Adipocyte (in vitro differentiated cells): ENCODE measurements at places on chromosomes 1 and 21.

- peak; percentile 76 for DNase-seq
Measured at GRCh38 chr1:80218112-80218511, 1211.6 kb upstream of the ADGRL4 start.

GRCh38 chr1:203178821-203179666, 3.4 kb upstream of the MYBPH start:
- no peak for DNase-seq

GRCh38 chr1:109392037-109392787, 5.5 kb downstream of the SORT1 start:
- DNase-seq: no peak

DNA sequence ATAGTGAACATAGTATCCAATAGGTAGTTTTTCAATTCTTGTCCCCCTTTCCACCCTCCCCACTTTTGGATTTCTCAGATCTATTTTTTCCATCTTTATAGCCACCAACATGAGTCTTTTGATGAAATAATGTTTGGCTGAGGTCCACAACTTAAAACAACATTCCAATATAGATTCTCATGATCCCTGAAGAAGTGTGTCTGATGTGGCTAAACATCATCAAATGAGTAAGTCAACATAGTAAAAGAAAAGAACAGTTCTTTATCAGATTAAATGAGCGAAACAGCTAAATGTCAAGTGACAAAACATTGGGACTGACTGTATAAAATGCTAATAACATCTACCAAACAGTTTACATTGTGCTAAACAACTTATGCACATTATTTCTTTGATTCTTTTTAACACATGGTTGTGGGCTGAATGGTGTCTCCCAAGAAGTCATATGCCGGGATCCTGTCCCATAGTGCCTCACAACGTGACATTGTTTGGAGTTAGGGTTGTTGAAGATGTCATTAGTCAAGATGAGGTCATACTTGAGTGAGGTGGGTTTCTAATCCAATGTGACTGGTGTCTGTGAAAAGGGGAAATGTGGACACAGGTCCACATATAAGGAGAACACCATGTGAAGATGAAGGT, 453.6 kb downstream of the LTN1 start:
- peak; percentile 67 for DNase-seq

DNA sequence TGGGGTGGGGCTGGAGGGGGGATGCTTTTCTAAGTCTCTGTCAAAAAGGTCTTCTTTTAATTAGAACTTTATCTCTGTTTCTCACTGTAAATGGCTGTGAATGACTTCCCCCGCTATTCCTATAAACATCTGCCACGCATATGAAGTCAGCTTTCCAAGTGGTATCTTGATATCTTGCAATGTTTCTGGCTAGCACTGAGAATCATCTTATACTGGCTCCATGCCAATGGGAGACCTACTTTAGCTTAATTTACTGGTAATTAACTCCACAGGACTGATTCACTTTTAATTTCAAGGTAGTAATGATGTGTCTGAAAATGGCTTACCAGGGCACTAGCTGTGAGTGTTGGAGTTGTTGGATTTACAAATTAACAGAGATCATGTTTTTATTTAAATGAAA, 4.3 kb downstream of the GPR88 start:
- DNase-seq: no peak

GRCh38 chr1:37433171-37433570, 41.2 kb upstream of the ZC3H12A start:
- DNase-seq: no peak

- DNase-seq: no peak
Measured at GRCh38 chr1:2388004-2388913, 3.1 kb downstream of the MORN1 start.

DNA sequence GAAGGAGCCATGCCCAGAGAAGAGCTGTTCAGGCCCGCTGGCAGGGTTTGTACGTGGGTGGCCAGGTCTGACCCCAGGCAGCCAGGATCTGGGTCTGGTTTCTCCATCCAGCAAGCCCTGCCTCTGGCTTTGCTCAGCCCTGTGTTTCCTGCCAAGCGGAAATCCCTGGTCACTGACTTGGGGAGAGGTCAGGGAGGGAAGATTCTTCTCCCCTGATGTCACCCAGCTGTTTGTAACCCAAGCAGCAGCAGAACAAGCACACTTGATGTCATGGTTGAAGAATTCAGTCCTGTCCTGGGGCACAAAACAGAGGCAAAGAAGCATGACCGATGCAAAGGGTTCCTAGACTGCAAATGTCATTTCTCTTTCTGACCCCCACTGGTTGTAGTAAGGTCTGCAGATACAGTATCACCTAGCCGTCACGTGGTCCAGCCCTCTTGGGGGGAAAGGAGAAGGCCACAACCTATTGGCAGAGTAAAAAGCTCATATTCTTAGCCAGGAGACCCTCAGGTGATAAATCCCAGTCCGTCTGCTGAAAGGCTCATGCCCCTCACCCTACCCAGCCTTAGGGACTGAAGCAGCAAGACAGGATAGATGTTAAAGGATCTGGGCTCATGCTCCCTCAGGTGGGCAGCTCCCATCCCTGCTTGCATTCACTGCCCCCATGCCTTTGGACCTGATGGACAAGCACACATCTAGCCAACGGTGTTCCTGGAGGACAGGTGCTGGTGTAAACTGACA, 120.9 kb downstream of the SYT2 start:
- DNase-seq: peak; percentile 98

- DNase-seq: peak; percentile 65
Measured at GRCh38 chr1:43296207-43296606, 4.6 kb upstream of the TIE1 start.

DNA sequence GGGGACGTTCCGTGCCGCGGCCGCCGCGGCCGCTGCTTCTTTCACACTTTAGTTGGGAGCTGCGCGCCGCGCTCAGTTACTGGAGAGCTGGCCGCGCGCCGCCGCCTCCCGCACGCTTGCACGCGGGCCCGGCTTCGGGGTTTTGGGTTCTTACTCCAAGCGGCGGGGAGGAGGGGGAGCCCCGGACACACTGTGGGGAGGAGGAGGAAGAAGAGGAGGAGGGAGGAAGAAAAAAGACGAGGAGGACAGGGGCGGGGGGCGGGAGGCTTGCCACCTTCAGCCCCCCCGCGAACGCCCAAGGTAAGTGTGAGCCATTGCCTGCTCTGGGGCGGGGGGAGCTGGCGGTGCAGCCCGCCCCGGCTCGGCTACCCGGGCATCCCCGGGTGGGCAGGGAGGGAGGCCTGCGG, 243 bp downstream of the C1orf21 start:
- no peak for DNase-seq

DNA sequence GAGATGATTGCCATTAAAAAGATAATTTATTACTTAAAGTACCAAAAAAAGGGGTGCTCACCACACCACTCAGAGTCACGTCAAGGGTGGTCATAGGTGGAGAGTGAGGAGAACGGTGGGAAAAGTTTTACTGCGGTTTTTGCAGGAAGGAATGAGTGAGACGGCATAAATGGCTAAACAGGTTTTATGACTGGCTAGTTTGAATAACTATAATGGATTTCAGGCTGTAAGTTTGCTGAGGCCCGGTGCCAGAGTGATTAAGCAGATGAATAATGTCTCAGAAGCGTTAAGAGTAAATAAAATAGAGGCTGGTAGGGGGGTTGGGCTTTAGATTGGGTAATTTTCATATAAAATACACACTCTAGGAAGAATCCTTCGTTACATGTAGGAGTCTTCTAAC, 1337.8 kb downstream of the AMY1C start:
- no peak for DNase-seq

DNA sequence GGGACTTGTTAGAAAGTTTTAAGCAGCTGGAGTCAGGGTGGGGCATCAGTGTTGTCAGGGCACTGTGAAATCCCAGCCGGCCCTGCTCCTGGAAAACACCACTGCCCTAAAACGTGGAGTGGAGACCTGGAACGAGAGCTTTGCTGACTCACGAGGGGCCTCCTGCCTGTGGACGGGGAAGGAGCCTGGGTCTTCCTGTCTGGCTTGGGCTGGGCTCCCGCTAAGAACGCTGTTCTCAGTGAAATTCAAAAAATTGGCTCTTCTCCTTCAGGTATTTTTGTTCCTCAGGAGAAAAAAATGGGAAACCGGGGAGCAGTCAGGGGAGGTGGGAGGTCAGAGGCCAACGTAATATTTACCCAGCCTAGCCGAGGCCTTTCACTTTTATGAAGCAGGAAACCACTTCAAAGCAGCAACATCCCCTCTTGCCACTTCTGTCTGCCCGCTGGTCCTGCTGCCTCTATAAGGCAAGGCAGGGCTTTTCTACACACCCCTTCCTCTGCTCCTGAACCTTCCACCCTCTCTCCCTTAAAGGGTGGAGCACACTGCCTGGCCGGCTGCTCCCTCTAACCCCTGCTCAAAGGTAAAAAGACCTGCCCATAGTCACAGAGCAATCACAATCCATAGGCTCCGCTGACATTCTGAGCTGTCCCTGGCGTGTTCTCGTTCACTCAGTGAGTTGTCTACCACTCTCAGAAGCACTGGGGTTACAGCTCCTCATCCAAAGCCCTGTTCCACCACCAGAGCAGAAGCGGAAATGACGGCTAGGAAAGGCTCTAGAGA, 8.0 kb downstream of the PLXNA2 start:
- DNase-seq: peak; percentile 81

DNA sequence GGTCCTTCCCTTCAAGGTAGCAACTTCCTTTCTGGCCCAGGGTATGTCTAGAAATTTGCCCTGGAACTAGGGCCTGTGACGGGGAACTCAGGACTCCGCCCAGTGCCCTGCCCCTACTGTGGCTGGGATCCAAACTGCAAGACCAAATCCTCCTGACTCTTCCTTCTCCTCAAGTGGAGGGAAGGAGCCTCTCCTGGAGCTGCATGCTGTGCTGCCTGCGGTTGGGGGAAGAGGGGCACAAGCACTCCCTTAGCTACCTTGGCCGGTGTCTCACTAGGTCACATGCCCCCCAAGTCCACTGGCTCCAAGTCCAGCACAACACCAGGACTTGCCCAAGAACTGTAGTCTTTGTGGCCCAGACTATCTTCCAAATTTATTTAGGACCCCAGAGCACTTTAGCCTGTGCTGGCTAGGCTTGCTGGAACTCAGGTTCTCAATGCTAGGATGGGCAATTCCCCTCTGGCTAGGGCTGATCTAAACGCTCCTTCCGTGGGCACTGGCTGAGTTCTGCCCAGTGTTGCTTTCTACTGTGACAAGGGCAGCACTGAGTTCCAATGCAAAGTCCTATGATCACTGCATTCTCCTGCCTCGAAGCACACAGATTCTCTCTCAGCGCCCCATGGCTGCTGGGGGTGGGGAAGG, 12.2 kb downstream of the ADSS2 start:
- DNase-seq: no peak

DNA sequence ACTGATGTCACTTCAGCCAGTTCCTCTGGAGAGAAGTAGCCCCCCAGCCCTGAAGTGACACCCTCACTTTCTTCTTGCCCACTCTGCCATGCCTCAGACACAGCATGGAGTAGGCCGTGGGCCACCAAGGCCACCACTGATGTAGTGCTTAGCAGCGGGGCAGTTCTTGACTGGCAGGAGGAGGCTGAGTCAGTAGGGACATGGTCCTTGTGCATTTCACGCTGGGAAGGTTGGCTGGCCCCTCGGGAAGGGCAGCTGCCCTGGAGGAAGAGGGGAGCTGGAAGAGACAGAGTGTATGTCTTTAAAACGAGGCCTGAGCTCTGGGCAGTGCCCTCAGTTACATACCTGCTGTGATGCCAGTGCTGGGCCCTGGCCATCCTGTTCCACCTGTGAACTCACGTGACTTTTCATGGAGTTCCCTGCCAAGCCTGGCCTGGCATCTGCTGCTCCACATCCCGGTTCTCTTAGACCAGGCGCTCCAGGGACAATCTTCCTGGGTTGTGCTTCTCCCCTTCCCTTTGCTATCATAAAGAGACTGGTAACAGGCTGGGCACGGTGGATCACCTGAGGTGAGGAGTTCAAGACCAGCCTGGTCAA, 158.6 kb upstream of the TMEM51 start:
- DNase-seq: no peak

DNA sequence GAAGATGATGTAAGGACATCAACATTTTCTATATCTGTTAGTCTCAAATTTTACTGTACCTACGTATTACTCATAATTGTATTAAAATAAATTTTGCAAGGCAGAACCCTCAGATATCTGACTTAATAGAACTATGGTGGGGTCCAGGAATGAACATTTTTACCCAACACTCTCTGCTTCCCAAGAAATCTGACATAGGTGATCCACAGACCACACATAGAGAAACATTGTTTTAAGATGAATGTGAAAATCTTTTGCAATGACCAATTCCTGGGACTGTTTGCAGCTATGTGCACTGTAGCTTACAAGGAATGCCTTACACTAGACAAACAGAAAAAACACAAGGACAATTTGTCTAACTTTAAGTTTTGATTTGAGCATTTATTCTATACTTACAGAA, 645.6 kb upstream of the ADGRL2 start:
- peak; percentile 76 for DNase-seq

GRCh38 chr1:84365225-84366221, 32.8 kb upstream of the DNASE2B start:
- peak; percentile 87 for DNase-seq

DNA sequence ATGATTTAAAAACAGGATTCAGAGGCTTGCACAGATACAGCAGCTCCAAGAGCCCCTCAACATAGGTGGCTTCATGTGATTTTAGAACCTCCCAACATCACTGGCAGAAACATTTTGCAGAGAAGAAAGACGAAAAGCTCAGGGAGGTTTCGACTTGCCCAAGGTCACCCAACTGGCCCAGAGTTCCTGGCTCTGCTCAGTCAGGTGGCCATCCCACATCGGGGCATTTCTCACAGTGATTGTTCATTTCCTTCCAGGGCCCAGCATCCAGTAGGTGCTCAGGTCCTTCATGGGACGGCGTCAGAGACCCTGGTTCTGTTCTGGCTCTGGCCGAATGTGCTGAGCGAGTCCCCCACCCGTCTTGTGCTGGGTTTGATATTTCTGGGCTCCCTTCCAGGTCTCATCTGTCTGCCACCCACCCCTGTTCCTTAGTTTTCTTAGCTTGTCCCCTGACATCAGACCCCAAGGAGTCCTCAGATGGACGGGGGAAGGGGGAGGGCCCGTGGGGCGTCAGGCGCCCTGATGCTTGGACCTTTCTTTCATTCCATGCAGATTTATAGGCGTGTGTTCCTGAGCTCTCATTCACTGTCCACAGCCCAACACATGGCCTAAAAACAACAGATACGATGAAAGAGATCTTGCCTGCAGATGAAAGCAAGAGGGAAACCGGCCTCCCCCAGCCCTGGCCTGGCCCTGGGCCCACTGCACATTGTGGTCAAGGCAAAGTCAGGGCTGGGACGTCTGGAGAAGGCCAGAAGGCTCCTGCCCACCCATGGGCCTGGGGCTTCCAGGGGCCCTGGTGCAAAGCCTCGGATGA, 123.1 kb upstream of the ZBTB40 start:
- DNase-seq: no peak

GRCh38 chr1:9305216-9305615, 12.5 kb downstream of the SPSB1 start:
- DNase-seq: no peak

- no peak for DNase-seq
Measured at GRCh38 chr1:45331436-45332345, 5.0 kb downstream of the HPDL start.

DNA sequence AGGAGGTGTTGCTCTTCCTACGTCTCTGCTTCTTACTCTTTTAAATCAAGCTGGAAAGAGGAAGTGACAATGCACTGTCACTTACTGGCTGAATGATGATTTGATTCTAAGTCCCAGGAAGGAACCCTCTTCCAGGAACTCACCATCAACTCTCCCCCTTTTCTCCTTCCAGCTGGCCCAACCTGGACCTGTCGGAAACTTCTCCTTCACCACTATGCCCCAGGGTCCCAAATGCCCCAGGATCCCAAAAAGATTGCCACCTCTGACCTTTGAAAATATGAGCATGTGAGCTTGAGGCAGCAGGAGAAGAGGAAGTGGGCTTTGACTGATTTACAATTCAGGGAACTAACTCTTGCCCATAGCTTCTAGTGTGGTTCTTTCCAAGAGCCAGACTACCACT, 5.3 kb upstream of the ADAMTS5 start:
- DNase-seq: no peak

- no peak for DNase-seq
Measured at GRCh38 chr1:37739222-37739621, 25.7 kb downstream of the EPHA10 start.
